ENCODE measurements at places on chromosomes 6 and 20. TPM values are rescaled to one million over a fixed set of nuclear protein-coding genes. Genes with fewer than 3 reads are reported as not detected.
A peak's percentile ranks its signal among the peaks of the same experiment; 100 is the strongest.

- no peak for DNase-seq
These were observed 29.9 kb downstream of the BCAS1 start for GRCh38 chr20:54040531-54040930.

DNA sequence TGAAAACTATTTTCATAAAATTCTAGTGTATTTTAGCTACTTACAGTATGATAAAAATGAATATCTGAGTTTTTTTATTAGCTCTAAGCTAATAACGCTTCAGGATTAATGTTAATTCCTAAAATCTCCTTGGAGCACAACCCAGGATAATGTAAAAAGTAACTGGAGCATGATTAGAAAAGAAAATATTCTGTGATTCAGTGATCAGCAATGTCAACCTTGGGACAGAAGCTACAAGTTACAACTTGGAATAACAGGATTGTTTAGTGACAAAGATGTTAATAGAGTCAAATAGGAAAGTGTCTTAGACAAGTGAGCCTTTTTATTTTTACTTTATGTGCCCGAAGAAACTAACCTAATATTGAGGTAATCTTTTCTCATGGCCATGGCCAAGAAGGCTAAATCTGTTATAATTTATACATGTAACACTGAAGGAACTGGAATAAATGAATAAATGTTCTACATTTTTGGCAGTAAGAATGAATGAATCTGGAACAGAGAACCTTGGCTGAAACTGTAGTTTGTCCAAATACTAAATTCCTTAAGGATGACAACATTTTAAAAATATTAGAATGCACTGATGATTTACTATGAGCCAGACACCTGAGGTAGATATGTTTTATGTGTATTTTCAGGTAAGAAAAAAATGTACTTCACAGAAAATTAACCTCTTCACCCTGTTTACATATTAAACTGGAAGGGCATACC lies 994.0 kb downstream of the GRIK2 start:
- no peak for DNase-seq

DNA sequence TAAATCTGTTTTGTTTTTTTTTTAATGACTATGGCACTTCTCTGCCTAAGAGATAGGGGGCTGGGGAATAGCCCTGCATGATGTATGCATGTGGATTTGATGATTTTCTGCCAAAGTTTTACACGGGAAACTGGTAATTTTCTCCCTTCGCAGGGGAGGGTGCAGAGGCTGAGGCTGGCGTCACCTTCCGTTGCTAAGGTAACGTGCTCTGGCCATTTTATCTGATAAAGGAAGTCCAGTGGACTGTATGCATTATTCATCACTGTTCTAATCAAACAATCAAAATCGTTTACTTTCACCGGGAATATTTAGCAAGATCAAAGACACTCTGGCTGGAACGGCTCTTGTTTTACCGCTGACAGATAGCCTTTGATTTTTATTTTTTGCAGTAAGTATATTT lies 789 bp downstream of the PHACTR1 start:
- no peak for DNase-seq

- peak; percentile 80 for DNase-seq
These were observed 10.9 kb upstream of the LPIN3 start for GRCh38 chr20:41329435-41330342.

Gene RAMACL
- total RNA-seq = not detected

Gene ZNF165
- total RNA-seq = 3.5 TPM

All from activated CD8-positive, alpha-beta T cell treated with anti-CD3 and anti-CD28 coated beads for 36 hours (primary cell).